HCEC 1CT (cell line): ENCODE measurements at places on chromosomes 3 and 15.

DNA sequence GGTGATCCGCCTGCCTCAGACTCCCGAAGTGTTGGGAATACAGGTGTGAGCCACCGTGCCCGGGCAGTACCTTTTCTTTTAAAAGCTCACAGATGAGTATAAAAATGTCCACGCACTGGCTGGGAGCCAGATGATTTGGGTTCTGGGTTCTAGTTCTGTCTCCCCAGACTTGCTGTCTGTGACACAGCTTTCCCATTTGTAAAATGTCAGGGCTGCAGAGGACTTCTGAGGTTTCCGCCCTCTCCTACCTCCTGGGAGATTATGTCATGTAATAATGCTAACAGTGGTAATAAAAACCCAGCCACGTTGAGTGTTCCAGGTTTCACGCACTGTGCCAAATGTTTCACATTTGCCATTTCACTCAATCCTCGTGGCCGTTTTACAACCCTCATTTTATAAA lies 1.3 kb upstream of the PPP4R2 start:
- DNase-seq: no peak

GRCh38 chr3:12449889-12450682 lies 34.2 kb upstream of the TSEN2 start:
- no peak for DNase-seq

DNA sequence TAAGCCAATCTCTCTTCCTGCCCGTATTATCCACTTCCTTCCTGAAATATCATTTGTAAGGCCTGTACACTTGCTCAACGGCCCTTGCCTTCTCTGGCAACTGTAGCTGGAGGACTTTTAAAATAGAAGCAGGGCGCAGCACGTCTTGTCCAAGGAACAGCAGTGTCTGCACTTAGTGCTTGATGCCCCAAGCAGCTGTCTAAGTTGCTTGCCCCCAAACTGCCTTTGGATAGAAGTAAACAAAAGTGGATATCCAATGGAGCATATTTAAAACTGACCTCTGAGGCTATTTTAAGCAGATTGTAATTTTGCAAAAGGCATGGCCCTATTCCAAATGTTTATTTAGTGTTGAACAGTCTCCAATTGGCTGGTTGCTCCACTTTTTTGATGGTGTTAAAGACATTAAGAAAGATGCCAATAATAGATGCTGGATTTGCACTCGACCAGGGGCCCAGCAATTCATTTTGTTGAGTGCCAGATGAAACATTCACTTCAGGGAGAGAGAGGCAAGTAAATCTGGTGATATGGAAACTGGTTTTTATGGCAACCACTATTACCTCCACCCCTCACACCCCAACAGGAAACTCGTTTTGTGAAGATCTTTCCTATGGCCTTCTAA lies 526.8 kb upstream of the TBL1XR1 start:
- peak; percentile 12 for DNase-seq

DNA sequence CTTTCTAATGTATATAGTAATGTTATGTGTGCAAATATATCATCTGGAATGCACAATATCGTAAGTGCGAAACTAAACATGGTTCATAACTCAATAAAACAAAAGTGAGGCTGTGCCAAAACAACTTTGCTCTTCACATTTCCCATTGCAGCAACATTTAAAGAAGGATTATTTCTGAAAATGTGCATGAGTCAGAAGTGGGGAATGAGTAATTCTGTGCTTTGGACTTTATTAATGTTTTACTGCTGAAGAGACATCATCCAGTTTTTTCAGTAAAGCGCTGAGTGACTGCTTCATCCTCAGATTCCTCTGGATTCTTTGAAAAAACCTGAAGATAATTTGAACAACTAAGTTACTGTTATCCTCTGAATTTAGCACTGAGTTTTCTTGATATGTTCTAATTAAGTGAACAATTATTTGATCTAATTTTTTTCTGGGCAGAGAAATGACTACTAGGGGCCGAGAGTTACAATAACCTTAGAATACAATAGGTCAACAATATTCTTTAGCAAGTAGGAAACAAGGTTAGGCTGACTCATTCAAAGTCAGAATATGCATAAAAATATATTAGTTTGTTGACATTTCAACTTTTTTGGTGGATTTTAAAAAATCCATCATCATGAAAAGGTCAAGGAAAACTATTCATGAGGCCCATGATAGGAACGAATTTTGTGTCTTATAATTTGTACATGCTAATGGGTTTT lies 20.0 kb upstream of the PLCL2 start:
- DNase-seq: peak; percentile 85

GRCh38 chr3:89360156-89360555 lies 252.7 kb downstream of the EPHA3 start:
- peak; percentile 89 for DNase-seq

- no peak for DNase-seq
These were observed 53.3 kb upstream of the ETV5 start for GRCh38 chr3:186162221-186162620.

DNA sequence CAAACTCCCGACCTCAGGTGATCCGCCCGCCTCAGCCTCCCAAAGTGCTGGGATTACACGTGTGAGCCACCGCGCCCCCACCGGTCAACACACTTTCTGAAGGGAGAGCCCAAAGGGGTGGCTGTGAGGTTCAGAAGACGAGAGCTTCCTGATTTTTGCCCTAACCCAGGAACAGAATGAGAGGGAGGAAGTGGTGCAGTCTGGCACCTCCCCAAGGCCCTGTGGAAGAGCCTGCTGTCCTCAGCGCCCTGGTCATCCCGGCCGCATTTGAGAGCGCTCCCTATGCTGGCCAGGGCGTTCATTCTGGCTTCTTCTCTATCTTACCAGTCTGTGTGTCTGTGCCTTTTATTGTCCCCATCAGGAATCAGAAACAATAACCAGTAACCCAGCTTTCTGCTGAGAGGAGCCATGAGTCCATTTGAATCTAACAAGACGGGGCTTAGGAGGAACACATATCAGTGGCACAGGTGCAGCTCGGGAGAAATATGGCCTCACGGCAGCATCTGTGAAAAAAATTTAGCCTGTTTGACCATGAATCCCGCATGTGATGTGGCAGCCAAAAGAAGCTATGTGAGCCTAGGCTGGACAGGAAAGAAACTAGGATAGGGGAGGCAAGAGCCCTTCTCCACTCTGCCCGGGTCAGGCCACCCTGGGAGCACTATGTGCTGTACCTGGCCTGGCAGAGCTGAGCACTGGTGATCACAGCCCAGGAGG lies 12.9 kb downstream of the BDH1 start:
- no peak for DNase-seq

DNA sequence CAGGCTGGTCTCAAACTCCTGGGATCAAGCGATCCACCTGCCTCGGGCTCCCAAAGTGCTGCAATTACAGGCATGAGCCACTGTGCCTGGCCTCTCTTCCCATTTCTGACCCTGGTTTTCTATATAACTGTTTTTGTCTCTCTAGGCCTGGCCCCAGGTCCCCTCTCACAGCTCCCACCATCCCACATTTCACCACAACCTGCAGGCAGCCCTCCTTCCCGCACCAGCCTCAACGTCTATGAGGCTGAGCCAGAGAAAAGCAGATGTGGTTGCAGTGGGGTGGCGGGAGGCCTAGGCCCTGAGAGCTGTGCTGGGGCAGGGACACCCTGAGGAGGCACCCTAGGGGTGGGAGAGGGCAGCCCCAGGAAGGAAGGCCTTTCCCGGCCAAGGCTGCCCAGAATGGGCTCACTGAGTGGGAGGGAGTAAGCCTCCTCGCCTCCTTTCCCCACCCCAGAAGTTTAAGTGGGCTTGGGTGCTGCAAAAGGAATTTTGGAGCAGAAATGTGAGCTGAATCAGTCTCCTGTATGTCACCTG lies 99.7 kb downstream of the LSM3 start:
- DNase-seq: no peak

DNA sequence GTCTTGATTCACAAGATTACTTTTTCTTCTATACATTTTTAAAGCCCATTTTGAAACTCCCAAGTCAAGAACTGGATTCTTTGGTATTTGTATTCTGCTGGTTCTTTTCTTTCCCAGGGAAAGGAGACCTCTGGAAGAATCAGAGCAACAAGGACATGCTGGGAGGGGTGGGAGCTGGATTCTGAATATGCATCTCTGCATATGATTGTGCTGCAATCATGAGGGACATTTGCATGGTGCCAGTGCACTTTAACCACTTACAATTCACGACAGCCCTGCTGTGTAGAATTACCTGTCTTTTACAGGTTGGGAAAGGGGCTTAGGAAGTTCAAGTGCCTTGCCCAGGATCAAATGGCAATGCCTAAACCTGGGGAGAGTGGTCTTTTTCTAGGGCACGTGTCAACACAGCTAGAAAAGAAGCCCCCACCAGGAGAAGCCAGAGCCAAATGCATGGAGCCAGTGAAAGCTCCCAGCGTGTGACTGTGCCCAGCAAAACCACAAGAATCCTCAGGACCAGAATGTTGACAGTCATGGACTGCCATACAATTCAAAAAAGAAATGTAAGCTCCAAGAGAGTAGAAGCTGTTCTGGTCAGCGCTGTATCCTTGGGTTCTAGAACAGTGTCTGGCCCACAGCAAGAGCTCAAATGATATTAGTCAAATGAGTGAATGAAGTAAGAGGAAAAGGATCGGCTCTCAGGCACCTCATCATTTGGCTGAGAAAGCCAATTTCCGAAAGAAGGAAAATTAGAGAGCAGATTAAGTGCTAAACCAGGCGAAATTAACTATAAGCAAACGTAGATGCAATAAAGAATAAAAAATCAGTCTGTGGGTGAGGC lies 84.5 kb upstream of the MEF2A start:
- no peak for DNase-seq

- no peak for DNase-seq
These were observed 82.5 kb downstream of the STT3B start for GRCh38 chr3:31615071-31615875.

GRCh38 chr15:53454535-53454842 lies 305.0 kb downstream of the WDR72 start:
- no peak for DNase-seq

DNA sequence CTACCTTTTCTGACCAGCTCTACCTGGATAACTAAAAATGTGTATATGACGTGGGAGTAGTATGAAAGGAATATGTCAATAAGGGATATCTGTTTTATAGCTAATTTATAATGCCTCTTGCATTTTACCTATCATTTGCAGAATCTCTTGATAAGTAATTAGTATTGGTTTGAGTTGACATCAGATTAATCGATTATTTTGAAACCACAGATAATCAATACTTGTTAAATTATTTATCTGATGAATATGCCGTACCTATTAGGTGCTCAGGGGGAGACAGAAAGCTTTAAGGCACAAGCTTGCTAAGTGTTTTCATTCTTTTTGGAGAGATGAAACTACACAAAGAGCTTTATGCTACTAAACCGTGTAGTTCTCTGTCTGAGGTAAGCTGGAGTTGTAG lies 24.3 kb downstream of the NR1D2 start:
- DNase-seq: no peak

GRCh38 chr15:78016860-78017259 lies 60.7 kb downstream of the TBC1D2B start:
- DNase-seq: no peak

- DNase-seq: no peak
These were observed 38.7 kb downstream of the TGFBR2 start for GRCh38 chr3:30645077-30645476.
